Tongue (tissue), 3 donors: ENCODE measurements at places on chromosomes 6 and 20.

DNA sequence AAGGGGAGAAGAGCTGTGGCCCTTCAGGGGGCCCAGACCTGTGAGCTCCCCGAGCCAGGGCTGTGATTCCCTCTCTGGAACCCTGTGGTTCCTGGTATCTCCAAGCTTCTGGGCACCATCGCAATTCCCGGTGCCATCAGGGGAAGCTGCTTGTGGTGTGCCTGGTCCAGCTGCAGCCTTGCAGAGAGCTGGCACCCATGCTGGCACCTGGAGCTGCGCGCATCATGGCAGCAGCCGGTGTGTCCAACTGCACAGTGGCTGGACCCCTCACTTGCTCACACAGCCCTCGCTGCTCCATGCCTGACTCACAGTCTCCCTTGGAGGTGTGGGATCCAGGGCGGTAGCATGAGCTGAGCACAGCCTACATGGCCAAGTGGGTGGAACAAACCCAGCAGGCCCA lies 56.7 kb downstream of the IYD start:
- DNase-seq = no peak

GRCh38 chr20:37520419-37520955 lies 563 bp upstream of the NNAT start:
- DNase-seq = no peak

DNA sequence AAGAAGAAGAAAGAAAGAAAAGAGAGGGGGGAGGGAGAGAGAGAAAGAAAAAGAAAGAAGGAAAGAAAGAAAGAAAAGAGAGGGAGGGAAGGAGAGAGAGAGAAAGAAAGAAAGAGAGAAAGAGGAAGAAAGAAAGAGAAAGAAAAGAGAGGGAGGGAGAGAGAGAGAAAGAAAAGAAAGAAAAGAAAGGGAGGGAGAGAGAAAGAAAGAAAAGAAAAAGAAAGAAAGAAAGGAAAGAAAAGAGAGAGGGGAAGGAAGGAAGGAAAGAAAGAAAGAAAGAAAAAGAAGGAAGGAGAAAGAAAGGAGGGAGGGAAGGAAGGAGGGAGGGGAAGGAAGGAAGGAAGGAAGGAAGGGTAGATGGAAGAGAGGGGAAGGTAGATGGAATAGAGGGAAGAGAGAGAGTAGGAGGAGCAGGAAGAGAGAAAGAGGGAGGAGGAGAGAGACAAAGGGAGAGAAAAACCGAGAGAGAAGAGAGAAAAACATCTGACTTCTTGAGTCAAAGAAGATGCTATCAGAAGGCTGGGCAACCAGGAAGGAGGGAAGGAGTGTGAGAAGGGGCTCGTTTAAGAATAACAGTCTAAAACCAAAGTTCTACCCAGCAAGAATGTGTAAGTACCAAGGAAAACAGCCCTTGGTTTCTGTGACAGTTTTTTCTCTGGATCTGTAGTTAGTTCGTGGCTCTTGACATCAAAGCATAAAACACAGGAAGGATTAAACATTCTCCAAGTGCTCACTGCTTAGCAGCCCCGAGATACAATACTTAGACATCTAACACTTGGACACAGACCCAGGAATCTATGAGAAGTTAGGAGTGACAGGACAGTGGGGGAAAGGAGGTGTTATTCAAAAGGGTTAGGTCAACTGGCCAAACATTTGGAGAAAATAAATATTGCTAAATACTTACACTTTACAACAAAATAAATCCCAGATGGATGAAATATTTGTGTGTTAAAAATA lies 131.9 kb upstream of the STMND1 start:
- no peak for DNase-seq

GRCh38 chr20:18360635-18361034 lies 72.3 kb downstream of the ZNF133 start:
- no peak for DNase-seq

GRCh38 chr6:132764370-132764769 lies 6.7 kb upstream of the VNN2 start:
- DNase-seq = no peak

DNA sequence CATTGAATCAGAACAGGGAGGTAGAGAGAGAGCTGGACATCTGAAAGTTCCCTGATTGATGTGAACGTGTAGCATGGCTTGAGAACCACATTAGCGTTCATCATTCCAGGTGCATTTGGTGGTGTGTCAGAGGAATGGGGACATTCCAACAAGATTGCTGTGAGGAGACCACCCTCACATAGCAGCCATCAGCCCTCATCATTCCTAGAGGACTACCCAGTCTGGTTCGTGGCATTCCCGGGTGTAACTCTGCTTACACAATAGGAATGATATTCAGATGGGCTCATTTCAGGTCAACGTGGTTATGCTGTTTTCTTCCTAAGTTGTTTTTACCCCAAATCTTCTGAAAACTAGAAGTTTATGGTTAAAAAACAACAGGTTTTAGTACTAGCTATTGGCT lies 62.2 kb upstream of the KLHL31 start:
- no peak for DNase-seq

- no peak for DNase-seq
Observed at GRCh38 chr6:45786355-45786781, 229.3 kb downstream of the CLIC5 start.

GRCh38 chr20:45555198-45555597 lies 8.0 kb upstream of the EPPIN start:
- no peak for DNase-seq

DNA sequence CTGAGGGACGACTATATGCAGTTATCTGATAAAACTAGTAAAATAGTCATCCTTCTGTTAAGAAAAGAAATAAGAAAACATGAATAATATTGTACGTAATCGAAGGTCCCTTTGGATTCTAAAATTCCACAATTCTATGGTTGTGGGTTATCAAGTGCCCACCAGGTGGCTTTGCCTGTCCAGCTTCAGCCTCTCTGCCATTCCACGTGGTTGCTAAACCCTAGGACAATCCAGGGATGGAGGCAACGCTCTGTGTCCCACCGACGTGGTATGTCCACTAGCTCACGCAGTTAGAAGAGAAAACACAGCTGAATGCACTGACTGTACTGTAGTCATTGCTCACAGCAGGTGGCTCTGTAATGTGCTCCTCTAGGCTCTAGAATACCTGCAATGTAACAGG lies 349.3 kb downstream of the FARS2 start:
- DNase-seq = no peak

GRCh38 chr6:52384145-52384766 lies 22.3 kb downstream of the PAQR8 start:
- no peak for DNase-seq

- no peak for DNase-seq
Observed at GRCh38 chr6:11604215-11604614, 66.7 kb downstream of the TMEM170B start.

DNA sequence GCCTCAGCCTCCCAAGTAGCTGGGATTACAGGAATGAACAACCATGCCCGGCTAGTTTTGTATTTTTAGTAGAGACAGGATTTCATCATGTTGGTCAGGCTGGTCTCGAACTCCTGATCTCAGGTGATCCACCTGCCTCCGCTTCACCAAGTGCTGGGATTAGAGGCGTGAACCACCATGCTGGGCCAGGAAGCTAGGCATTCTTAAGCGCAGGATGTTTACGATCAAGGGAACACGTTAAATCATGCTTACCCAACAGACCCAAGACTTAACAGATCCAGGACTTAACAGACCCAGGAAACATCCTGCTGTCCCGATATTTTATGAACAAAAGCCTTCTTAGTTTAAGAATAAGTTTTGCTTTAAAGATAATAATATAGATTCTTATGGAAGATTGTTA lies 9.1 kb downstream of the PTGIS start:
- DNase-seq = no peak

DNA sequence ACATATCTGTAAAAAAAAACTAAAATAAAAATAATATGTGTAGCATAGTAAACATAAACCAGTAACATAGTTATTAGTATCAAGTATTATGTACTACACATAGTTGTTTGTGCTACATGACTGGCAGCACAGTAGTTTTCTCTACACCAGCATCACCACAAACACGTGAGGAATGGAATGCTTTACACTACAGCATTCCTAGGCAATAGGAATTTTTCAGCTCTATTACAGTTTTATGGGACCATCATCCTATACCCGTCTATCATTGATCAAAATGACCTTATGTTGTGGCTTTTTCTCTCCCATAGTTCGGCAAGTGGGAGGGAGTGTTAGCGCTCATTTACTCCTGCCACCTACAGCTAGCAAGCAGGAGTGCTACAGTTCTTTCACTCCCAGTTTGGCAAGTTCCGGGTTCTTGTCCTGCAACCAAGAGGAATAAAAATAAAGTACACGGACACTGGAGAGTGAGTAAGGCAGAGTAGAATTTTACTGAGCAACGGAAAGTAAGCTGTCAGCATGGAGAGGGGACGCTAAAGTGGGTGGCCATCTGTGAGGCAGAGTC lies 196.8 kb upstream of the HSF2 start:
- DNase-seq = no peak

DNA sequence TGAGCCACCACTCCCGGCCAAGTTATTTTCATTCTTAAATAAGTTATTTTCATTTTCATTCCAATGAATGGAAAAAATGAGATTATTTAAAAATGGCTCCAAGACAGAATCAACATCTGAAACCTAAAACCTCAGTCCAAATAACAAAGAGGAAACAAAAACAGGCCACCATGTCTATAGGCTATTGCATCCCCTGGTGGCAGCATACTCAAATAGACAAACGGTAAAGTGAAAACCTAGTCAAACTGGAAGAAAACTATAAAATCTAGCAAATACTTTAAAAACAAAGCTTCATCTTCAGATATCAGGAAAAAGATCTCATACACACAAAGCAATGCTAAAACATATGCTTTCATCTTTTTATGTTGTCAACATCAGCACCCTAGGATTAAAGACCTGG lies 20.9 kb downstream of the IL17A start:
- no peak for DNase-seq

DNA sequence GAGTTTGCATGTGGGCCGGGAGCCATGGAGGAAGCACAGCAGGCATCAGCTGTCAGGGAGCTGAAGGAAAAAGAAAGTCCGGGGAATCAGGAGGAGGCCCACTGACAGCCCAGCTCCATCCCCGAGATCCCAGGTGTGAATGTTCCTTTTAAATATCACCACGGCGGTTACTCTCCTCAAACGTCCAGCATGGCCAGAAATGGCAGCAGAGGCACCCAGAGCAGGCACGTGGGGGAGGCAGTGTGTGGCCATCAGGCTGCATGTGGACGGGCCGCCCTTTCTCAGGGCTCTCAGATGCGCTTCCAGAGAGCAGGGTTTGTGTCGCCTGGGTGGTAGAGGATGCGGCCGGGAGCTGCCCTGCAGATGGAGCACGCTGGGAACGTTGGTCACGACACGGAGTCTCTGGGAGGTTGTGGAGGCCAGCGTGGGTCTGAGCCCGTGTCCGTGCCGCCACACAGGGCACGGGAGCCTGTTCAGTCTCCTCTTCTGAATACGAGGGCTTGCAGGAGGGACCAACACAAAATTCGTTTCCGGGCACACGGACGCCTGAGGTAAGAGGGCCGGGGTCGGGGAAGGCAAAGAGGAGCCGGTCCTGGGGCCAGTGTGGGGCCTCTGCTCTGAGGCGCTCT lies 45.3 kb upstream of the DACT2 start:
- no peak for DNase-seq

DNA sequence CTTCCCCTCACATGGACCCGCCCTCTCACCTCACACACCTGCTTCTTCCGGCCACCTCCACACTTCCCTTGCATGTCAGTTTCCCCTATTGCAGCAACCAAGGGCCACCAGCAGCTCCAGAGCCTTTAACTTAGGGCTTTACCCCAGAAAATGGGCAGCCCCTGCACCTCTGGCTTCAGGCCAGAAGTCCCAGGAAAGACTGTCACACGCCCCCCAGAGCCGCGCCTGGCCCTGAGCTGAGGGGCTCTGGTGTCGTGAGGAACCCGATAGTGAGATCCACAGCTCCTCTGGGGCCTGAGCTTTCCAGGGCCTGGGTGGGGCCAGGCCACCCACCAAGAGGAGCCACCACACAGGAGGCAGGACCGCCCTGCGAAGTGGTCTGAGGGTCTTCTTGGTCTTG lies 182.4 kb downstream of the DLL1 start:
- no peak for DNase-seq

GRCh38 chr20:45445805-45446562 lies 23.6 kb upstream of the WFDC2 start:
- no peak for DNase-seq

DNA sequence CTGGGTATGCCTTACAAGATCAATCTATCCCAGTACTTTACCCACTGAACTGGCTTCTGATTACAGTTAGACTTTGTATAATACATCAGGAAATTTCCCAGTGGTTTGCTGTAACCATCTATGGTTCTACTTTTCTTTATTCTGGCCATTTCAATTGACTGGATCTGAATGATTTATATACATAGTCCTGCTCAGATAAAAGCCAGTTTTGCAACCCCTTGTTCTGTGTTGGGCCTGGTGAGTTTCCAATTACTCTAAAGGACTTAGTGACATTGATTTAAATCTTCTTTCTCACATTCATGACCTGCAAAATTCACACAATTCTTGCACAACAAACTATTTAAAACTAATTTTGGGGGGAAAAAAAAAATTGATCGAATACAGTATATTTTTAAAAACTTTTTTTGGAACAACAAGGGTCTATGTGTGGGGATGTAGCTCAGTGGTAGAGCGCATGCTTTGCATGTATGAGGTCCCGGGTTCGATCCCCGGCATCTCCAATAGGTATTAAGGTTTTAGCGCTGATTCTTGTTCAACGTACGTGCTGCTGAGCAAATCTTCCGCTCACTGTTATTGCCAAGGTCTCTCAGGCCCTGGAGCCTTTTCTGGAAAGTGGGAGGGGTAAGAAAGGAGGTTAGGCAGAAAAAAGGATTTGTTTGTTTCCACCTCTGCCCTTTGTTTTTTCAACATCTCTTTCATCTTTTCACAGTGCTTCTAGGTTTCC lies 117.5 kb downstream of the GPX5 start:
- DNase-seq = peak; percentile 59

DNA sequence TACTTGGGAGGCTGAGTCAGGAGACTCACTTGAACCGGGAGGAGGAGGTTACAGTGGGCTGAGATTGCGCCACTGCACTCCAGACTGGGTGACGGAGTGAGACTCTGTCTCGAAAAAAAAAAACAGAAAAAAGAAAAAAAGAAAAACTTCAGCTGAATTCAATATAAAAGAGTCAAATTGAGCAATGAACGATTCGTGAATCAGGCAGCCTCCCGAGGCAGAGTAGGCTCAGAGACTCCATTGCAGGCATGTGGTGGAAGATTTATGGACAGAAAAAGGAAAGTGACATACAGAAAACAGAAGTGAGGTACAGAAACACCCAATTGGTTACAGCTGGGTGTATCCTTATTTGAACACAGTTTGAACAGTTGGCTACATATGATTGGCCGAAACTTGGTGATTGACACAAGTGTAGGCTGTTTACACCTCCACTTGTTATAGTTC lies 56.3 kb downstream of the HLA-DPB1 start:
- no peak for DNase-seq

DNA sequence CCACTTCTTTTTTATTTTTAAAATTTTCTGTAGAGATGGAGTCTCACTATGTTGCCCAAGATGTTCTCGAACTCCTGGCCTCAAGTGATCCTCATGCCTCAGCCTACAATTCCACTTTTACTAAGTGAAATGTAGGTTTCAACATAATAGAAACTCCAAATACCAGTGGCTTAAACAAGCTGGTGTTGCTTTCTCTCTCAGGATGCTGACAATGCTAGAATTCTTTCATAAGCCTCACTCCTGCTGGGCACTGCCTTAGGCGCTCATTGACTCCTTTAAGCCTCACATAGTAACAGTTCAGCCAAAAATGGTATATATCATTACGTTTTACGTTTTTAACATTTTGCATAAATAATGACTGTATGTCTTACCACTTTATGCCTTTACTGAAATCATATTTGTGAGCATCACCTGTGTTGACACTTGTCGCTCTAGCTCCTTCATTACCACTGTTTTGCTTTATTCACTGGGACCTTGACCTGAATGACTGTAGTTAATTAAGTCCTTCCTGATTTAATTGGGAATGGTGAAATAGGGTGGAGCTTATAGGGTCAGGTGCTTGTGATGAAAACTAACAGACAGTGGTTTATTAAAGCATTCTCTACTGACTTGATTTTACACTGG lies 3.9 kb upstream of the CST9 start:
- DNase-seq = no peak
